Brain pericyte (primary cell): ENCODE measurements at places on chromosomes 1 and 21.

DNA sequence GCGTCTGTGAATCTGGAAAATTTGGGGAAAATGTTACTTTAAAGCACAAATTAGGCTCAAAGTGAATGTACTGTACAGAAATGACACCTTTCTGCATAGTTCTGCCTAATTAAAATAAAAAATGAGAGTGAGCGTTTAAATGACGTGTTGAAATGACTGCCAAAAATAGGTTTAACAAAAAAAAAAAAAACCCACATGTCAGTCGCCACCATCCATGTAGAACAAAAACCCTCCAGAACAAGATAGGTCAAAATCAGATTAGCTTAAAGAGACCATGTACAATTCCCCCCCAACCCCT is 745 bp downstream of the PARP1 start:
- DNase-seq = no peak

DNA sequence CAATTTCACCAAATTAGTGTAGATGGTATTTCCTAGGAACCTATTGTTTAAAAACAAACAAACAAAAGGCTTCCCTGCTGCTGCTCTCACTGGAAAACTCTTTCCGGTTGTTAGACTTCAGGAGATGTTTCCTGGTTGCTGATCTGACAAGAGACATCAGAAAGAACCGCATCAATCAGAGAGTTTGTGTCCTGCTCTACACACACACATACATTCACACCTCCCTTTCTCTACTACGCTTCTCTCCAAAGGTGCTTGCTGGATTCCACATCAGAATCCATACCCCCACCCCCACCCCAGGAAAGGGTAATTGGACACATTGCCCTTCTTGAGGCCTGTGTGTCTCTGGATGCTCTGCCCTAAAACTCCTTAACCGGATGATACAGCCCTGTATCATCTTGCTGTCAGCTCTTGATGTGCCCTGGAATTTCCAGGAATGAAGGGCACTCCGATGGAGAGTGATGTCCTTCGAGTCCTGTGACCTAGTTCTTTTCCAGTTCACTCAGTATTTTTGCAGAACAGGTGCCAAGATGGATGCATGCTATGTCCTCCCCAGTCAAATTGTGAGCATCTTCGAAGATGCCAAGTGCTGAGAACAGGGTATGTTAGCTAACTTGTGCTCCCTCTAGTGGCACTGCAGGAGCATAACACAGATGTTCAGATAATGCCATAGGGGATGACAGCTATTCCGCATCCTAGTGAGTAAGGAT is 113.7 kb upstream of the SLC35F3 start:
- DNase-seq = no peak

DNA sequence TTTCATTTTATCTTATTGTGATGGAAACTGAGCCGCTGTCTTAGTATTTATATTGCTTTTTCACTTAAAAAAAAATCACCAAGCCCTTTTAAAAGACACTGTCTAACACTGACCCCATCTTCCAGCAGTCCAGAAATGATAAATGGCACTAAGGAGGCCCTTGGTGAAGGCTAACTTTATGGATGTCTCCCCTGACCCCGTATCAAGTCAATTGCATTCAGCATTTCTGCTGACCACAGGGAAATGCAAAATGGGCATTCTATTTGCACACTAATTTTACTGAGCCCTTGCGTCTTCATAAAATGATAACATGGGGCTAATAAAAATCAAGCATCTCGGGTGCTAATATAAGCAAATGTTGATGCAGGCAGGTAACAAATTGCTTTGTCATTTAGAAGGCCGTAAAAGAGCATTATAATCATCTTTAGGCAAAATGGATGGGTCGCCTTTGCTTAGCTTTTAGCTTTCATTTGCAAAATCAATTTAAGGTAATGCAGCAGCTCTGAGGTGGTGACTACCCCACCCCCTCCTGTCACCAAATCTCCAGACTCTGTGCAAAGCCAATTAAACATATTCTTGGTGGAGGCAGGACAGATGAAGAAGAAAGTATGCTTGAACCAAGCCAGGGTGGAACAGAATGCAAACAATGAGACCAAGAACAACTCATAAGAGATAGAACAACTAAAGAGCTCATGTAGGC is 110.8 kb downstream of the BEND5 start:
- DNase-seq = no peak

DNA sequence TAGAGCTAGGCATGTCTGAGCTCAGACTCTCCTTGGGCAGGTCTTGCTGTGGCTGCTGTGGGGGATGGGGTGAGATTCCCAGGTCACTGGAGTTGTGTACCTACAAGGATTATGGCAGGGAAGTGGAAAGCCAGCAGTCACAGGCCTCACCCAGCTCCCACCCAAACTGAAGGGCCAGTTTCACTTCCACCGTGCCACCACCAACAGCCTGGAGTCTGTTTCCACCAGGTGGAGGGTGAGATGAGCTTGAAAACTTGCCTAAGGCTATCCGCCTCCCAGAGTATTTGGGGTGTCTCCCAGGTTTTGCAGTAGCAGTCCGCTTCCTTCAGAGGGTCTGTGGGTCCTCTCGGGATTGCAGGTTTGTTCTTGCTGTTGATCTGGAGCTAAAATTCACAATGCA is 327.7 kb downstream of the PTPRC start:
- no peak for DNase-seq
